NCI-H2081 treated with DMSO at 0.1 percent for 48 hours (cell line): ENCODE measurements at places on chromosomes 16 and 17.

GRCh38 chr17:1861391-1862010, 31.7 kb downstream of the RPA1 start:
- no peak for DNase-seq

- no peak for DNase-seq
Measured at GRCh38 chr17:70869402-70870085, 700.2 kb downstream of the KCNJ2 start.

DNA sequence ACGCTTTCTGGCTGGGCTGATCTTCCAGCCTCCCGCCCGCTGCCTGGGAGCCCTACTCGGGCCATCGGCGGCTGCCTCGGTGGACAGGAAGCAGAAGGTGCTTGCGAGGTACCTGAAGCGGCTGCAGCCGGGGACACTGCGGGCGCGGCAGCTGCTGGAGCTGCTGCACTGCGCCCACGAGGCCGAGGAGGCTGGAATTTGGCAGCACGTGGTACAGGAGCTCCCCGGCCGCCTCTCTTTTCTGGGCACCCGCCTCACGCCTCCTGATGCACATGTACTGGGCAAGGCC, 30.7 kb downstream of the CIITA start:
- no peak for DNase-seq

- no peak for DNase-seq
Measured at GRCh38 chr17:15278924-15279477, 13.9 kb upstream of the PMP22 start.

DNA sequence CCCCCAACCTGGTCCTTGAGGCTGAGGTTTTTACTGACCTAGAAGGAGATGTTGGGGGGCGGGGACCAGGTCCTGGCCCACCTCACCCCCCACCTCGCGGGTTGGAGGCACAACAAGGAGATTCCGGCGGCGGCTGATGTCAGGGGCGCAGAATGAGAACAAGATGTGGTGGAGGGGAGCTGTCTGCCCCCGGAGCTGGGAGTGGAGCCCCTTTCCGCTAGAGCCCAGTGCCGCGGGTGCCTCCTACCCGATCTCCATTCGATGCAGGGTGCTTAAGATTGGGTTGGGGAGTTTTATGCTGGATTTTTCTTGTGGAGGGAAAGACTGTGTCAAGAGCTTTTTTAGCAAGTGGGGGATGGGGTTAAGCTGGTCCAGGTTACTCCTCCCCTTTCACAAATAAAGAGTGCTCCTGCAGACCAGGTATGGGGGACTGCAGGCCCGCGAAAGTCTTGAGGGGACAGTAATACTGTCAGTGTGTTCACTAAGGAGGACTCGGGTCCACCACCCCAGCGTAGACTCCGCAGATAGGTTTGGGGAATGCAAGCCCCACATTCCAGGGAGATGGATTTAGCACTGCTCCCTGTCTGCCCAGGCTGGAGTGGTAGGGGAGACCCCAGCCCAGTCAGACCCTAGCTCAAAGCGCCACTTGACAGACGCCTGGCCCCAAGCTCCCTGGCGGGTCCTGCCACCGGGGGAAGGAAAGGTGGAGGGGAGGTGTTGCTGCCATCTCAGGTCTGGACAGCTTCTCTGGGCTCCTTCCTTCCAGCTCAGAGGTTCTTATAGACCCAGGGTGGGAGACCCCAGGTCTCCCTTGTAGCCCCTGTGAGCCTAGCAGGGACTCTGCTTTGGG, 2.0 kb downstream of the CACNA1G start:
- DNase-seq: no peak
